Islet precursor cell (in vitro differentiated cells): ENCODE measurements at places on chromosomes 2 and 18.
A peak's percentile ranks its signal among the peaks of the same experiment; 100 is the strongest.

DNA sequence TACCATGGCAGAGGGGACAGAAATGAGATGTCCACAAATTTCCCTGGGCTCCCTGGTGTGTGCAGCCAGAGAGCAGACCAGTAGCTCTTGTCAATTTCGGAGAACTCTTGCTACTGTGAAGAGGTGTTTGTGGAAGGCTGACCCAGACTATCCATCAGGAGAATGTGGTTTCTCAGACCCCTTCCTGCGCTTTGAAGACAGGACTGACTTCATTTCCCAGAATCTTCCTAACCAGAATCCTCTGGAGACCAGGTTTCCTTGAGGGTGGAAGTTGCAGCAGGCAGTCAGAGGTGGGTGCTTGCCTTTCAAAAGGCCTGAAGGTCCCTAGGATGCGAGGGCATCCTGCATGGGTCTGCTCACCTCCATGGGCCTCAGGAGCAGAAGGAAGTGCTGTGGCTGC, 121.9 kb downstream of the LAMA3 start:
- DNase-seq: no peak

- DNase-seq: no peak
These were observed 152.8 kb downstream of the B3GNT2 start for GRCh38 chr2:62348700-62349099.

- DNase-seq: no peak
These were observed 8.8 kb upstream of the DDX1 start for GRCh38 chr2:15582710-15583357.

DNA sequence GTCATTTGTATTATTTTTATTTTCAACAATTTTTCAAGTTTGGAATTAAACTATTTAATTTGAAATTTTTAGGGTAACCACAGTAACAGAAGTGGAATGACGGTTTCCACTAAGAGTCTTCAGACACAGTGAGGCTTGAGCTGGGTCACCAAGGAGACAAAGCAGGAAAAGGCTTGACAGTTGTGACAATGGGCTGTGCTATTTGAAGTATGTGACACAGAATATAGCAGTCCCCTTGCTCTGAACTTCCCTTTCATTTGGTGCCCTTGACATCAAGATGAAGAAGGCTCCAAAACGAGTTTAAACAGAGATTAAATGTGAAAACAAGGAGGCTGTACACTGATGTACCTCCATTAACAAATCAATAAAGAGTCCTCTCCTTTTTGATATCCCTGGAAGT, 265.4 kb upstream of the DLGAP1 start:
- DNase-seq: no peak

GRCh38 chr2:68751397-68752339, 17.1 kb downstream of the ARHGAP25 start:
- DNase-seq: peak; percentile 91

DNA sequence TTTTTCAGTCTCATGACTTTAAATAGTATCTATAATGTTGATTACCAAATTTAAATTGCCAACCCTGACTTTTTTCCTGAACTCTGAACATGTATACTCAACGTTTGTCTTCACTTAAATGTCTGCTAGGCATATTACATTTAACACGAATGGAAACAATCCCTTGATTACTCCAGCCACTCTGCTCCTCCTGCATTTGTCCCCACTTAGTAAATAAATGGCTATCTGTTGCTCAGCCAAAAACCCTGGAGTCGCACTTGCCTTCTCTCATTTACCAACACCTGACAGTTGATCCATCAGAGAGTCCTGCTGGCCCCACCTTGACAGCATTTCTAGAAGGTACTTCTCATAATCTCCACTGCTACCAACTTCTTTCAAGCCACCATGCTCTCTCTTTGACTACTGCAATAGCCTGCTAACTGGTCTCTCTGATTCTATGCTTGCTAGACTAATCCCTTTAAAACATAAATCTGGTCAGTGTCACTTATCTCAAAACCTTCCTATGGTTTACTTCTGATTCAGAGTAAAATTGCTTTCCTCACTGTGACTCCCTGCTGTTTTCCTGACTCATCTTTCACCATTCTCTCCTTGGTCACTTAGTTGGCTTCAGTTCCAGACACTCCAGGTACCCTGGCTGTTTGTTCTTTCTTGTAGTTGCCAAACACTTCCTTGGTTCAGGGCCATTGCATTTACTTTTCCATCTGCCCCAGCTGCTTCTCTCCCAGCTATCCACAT, 31.9 kb downstream of the SPAG16 start:
- no peak for DNase-seq

- peak; percentile 50 for DNase-seq
These were observed 621.9 kb downstream of the XIRP2 start for GRCh38 chr2:167510071-167510759.
